ENCODE measurements at places on chromosomes 7 and 10. TPM values are rescaled to one million over a fixed set of nuclear protein-coding genes. Genes with fewer than 3 reads are reported as not detected.

DNA sequence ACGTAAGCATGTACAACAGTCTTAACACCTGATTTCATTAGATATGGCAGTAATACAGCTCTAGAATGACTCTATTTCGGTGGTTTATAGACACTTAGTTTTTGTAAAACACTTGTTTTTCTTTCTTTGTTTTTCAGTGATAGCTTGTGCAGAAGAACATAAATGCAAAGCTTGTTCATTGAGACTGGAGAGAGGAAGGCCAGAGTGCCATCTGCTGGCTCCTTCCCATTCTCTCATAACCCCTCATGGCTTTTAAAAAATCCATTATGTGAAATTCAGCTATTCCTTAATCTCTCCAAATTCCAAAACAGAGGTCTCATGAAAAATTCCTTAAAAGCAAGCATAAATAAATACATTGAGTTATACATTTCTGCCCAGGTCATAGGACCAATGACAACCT is 76.3 kb downstream of the CACNB2 start:
- DNase-seq: no peak

- DNase-seq: no peak
These were observed 335.2 kb upstream of the ZNF32 start for GRCh38 chr10:43983856-43984271.

DNA sequence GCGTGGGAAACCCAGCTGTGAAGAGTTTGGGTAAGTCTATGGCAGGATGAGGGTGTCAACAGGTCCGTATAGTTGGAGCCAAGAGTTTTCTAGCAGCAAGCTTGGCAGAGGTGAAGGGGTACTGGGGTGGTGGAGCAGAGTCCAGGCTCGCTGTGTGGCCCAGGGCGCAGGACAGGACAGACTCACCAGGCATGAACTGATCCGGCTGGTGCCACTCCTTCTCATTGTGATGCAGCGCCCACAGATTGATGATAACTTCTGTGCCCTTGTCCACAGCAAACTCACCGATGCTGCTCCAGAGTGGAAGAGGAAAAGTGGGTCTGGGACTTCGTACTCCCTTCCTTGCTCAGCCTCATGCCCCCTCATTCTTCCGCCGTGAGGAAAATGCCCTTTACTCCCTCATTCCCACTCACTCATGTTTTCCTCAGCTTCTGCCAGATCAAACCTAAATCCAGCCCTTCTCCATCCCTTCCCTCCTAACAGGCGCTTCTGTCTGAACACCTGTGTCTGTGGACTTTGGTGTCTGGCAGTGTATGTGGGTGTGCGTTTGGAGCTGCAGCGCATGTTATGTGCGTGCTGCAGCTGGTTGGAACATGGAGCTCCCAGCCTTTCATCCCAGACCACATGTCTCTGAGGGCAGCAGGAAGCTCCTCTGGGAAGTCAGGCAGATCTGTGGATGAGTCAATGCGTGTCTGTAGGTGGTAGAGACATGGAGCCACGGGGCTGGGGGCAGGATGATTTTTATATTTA is 5.7 kb downstream of the CYP17A1 start:
- DNase-seq: no peak

DNA sequence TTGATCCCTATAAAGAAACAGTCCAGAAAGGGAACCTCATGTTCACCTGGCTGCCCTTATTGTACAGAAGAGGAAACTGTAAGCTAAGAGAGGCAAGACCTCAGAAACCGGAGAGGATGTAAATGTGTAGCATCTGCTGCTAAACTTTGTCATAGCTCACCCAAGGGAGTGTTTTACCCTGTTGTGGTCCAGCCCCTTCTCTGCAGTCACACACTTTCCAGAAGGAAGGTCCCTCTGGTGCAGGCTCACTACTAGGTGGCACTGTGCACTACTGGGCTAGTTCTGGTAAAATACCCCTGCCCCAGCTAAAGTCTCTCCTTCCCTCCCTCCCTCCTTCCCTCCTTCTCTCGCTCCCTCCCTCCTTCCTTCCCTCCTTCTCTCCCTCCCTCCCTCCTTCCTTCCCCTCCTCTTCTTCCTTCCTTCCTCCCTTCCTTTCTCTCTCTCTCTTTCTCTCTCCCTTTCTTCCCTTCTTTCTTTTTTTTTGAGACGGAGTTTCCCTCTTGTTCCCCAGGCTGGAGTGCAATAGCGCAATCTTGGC is 42.5 kb upstream of the LCOR start:
- DNase-seq: no peak

GRCh38 chr10:31707093-31708039 is 221.3 kb downstream of the ARHGAP12 start:
- DNase-seq: no peak

- DNase-seq: no peak
These were observed 21.4 kb upstream of the ODAD2 start for GRCh38 chr10:28020080-28020860.

GRCh38 chr10:87771871-87772500 is 46.0 kb downstream of the ATAD1 start:
- DNase-seq: no peak

- no peak for DNase-seq
These were observed 62.4 kb downstream of the CTTNBP2 start for GRCh38 chr7:117810642-117811512.

DNA sequence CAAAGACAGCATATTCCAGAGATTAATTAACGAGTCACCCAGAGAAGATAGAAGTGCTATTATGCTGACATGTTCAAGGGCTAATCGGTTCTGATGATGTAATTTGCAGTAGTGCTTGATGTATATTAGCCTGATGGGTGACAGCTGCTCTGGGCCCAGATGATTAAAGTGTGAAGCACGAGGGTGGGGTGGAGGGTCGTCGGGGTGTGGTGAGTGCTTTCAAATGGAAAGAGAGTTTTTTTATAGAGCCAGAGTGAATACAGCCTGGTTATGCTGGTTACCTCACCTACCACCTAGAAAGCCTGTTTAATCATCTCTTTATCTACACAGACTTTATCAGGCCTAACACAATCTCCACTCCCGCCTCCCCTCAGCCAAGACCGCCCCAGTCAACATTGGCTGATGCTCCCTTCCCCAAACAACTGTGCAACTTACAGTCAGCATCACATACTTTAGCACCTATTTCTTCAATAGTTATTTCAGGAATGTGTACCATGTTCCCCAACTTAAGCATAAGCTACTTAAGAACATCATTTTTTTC is 11.5 kb upstream of the STN1 start:
- no peak for DNase-seq

Gene SLC39A12
- polyA plus RNA-seq: 0.10 TPM

Gene ITPRID1
- not detected for polyA plus RNA-seq

Gene TAS2R16
- polyA plus RNA-seq: not detected

Gene GBX1
- polyA plus RNA-seq: not detected

All from spleen (tissue), 13 donors.